ENCODE measurements at places on chromosomes 7 and 10.

DNA sequence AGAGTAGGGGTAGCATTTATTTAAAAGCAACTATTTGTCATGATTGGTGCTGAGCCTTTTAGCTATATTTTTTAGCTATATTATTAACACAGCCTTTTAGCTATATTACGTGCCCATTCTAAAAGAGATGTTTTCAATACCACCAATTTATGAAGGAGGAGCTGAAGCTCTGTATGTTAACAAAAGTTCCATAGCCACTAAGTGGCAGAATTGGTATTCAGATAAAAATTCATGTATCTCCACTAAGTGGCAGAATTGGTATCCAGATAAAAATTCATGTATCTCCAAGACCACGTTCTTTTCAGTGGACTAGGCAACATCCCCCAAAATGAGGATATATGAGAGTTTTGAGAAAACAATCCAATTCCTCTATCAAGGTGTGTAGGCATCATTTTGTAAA is 268.6 kb downstream of the HGF start:
- peak; percentile 12 for DNase-seq

- DNase-seq: peak; percentile 21
Observed at GRCh38 chr10:72637398-72637857, 11.5 kb upstream of the MICU1 start.

- DNase-seq: no peak
Observed at GRCh38 chr10:79072994-79073645, 4.4 kb downstream of the ZMIZ1 start.

DNA sequence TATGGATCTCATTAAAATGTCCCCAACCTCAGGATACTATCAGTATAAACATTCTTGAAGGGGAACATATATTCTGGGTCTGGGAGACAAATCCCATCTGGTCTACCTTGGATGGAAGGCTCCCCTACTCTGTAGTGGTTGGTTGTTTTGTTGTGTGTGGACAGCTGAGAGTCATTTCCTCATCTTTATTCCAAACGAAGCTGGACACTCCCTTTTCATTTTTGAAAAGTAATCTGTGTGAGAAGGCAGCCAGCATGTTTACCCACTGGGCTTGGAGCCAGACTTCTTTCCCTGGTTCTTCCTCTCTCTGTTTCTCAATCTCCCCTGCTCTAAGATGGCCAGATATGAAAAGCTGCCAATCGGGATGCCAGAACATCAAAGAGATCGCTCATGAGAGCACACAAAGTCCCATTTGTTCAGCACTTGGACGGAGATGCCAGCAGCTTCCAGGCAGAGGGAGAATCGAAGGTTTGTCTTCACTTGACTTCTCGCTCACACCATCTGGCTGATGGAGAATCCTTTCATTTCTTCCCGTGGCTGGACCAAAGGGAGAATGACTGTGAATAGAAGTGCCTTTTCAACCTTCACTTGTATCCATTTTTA is 108.1 kb upstream of the AGR3 start:
- DNase-seq: peak; percentile 32

- no peak for DNase-seq
Observed at GRCh38 chr7:7756577-7756976, 38.2 kb upstream of the RPA3 start.

DNA sequence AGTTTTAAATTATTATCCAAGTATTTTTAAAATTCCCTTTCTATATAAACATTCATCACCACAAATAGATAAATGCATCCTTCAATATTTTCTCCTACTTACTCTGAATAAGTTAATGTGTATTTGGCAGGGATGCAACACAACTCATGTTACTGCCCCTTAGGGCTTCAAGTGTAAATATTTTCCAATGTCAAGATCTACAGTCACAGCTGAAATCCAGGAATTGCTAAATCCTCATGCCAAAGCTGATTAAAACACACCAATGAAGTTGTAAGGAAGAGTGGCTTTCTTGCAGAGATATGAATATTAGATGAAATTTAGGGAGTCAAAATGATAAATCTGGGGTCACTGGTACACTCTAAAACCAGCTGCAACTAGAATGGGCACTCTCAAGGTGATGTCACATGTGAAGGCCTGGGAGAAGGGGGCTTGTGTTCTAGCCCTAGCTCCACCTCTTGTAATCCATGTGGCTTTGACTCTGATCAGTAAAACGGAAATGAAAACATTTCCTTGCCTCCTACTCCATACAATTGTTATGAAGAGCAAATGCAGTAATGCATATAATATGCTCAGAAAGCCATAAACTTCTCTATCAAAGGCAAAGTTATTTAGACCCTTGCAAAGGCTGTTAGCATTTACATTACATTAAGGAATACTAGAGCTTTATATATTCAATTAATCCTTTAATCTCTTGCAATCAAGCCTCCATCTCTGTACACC is 228.1 kb upstream of the NFE2L3 start:
- DNase-seq: no peak

DNA sequence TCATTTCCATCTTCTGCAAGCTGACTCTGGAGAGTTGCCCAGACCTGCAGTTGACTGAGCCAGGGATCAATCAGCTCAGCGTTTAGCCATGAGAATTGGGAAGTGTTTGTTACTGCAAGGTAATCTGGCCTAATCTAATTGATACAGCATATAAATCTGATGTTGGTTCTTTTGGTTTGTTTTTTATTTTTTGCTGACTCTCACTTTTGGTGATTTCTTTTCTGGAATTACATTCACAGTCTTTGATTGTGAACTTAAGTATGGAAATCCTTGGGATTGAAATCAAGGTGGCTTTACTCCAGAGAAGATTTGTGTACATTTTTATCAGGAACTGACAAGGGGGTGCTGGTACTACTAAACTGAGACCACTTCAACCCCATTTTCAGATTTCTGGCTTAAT is 1.7 kb upstream of the GIMAP6 start:
- DNase-seq: no peak

GRCh38 chr7:87517136-87517815 is 41.8 kb upstream of the ABCB4 start:
- DNase-seq: no peak

- DNase-seq: no peak
Observed at GRCh38 chr7:55288070-55288824, 76.9 kb upstream of the LANCL2 start.

DNA sequence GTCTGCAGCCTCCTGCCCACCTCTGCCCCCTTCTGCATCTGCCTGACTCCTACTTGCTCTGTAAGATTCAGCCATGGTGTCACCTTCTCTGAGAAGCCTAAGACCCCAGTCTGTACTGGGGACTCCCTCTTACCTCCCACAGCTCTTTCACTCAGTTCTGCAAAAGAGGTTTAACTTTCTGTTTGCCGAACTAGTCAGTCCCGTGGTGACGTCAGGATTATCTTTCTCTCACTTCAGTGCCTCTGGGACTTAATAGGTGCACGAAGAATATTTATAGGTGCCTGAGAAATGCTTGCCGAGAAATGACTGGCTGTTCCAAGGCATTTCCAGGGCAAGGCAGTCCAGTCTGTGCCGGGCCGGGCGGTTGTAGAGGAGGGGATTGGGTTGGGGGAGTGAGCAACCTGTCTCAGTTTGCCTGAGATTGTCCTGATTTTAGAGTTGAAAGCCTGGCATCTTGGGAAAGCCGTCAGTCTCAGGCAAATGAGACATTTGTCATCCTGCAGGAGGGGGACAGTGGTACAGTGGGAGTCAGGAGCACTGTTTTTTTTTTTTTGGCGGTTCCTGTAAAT is 227.5 kb upstream of the NPVF start:
- DNase-seq: no peak

DNA sequence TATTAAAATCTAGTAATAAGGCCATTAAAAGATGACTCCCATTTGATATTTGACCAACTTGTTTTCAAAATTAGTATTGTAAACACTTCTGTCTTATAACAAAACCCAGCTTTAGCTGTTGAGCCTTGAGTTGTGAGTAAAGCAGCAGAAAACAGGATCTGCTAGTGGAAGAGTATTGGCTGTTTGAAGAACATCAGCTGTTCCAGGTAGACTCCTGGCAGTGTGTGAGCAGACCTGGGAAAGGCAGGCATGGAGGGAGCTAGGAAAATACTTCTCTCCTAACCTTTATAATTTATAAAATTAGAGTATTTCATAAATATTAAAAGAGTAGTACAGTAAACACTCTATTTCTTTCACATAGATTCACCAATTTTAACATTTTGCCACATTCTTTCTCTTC is 29.0 kb downstream of the KAT6B start:
- no peak for DNase-seq

GRCh38 chr7:152025937-152026890 is 740 bp downstream of the GALNT11 start:
- no peak for DNase-seq

- no peak for DNase-seq
Observed at GRCh38 chr10:21929070-21929469, 74.5 kb downstream of the DNAJC1 start.

GRCh38 chr7:141014125-141014523 is 628 bp downstream of the MRPS33 start:
- no peak for DNase-seq

GRCh38 chr7:23373151-23374004 is 74.2 kb downstream of the MALSU1 start:
- DNase-seq: no peak

DNA sequence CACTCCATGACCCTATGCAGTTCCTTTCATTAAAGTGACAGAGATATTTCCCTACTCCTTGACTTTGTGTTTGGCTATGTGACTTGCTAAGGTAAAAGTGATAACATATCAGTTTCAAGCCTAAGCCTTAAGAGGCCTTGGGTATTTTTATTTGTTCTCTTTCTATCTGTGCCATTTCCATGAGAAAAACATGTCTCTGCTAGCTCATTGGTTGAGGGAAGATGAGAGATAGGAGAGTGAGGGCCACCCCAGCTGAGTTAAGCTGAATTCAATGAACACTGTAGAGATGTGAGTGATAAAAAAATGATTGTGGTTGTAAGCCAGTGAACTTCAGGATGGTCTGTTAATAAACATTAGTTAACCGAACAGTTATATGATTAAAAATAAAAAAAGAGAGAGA is 13.4 kb downstream of the TASOR2 start:
- DNase-seq: no peak

DNA sequence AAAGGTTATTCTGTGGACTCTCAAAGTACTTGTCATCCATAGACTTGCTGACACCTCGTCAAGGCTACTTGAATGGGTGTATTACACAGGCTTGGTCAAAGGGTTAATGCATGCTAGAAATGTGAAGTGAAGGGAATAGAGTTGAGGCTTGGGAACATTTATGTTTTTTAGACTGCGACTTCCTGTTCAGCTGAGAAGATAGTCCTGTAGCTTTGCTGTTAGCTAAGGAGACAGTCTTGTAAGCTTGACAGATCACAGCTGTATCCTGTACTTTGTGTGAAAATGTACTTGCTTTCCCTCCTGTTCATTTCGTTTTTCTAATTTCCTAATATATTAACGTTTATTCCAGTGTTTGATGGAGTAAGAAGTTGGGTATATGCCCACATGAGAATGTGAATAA is 52.1 kb downstream of the ADD3 start:
- no peak for DNase-seq

- DNase-seq: no peak
Observed at GRCh38 chr7:104174798-104175197, 33.0 kb downstream of the ORC5 start.

DNA sequence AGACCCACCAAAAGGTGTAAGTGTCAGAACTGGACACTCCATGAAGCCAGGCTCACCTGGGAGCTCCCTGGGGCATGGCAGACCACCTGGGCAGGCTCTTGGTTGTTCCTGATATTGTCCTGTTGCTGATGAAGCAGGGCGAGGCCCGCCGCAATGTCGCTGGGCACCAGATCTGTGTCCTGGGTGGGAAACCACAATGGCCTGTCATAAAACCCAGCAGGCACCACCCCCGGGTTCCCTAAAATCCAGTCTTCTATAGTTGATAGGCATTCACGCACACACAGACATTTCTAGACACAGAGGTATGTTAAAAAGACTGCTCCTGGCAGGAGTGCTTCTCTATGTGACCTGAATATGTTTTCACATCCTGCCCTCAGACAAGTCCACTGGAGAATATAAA is 15.0 kb downstream of the DAGLB start:
- no peak for DNase-seq
